Fibroblast of skin of right biceps (primary cell): ENCODE measurements at places on chromosomes 3 and 15.

DNA sequence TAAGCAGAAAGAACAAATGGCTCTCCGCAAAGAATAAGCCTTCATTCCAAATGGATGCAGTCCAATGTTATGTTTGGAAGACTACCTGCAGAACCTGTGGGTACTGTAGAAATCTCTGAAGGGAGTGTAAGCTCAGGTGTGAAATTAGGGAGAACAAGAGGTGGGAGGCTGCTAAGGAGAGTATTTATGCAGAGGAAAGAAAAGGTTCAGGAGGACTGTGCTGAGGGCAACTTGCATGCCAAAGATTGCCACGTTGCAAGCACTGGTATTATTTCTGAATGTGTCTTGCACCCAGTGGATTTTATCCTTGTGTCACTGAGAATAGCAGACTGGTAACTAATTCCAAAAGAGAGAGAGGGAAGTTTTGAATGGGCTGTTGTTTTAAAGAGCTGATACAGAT lies 144.1 kb downstream of the ITPR1 start:
- no peak for DNase-seq

DNA sequence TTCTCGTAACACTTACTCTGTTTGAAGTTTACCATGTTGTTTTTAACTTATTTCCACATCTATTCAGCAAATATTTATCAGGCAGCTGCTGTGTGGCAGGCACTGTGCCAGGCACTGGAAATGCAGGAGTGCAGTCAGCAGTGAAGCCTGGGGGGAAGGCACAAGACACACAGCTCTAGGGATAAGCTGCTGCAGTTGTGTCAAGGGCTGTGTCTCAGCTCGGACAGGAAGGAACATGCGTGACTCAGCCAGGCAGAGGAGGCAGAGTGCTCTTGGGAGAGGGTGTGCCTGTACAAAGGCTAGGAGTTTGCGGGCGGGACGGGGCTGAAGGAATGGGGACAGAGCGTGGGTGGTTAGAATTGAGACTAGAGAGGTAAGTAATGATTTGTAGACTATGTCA lies 24.7 kb downstream of the LYSMD4 start:
- DNase-seq, result peak; percentile 77

DNA sequence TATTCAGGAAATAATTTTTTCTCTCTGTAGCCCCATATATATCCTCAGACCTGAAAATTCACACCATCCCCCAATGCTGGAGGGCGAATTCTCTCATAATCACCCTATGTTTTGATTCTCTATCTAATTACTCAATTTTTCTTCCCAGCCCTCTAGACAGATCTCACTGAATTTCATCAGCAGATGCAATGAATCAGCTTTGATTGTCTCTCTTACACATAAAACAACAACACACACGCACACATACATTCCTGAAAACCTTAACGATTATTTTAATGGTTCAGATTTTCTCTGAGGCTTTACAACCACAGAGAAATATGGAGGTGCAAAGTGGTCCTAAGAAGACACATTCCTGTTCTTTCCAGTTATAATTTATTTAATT lies 11.1 kb downstream of the RBMS3 start:
- DNase-seq, result peak; percentile 30

DNA sequence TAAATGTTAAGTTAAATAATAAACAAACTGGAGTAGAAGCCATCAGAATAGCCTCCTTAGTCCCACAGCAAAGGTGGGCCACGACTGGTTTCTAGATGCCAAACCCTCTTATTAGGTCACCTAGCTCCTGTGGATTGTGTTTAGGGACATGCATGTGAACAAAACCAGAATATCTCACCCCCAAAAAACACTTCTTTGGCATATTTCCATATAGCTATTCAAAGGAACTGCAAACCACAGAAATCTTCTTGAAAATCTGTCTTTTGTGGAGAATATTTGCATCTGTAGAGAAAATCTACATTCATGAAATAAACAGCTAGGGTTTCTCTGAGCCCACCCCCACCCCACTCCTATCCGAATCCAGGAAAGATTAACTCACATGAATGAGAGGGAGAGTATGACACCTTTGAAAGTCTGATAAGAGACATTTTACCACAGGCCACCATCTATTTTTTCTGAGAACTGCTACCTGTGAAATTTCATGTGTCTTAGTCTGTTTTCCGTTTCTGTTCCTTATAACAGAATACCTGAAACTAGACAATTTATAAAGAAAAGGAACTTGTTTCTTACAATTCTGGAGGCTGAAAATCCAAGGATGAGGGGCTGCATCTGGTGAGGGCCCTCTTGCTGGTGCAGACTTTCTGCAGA lies 159.4 kb downstream of the NEK10 start:
- no peak for DNase-seq

DNA sequence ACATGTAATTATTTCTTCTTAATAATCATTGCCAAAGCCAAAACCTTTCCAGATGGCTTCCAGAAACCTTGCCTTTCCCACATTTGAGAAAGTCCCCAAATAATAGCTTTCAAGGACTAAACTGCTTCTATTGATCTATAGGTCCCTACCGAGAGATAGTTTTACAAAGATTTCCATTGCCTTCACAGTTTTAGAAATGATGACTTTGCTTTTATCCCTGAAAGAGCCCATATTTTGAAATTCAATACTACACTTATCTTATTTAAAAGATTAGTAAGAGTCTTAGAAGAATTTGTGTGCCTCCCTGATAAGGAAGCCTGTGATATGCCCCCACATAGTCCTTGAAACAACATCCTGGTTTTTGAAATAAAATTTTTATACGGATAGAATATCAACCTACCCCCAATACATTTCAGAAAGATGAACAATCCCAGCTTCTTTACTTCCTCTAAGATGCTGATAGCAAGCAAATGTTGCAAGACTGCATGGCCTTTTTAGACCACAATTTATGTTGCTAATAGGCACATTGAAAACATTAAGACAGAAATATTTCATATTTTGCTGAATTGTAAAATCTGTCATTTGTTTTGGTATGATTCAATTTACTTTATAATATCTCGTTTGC lies 146.3 kb downstream of the TMCO5A start:
- no peak for DNase-seq

DNA sequence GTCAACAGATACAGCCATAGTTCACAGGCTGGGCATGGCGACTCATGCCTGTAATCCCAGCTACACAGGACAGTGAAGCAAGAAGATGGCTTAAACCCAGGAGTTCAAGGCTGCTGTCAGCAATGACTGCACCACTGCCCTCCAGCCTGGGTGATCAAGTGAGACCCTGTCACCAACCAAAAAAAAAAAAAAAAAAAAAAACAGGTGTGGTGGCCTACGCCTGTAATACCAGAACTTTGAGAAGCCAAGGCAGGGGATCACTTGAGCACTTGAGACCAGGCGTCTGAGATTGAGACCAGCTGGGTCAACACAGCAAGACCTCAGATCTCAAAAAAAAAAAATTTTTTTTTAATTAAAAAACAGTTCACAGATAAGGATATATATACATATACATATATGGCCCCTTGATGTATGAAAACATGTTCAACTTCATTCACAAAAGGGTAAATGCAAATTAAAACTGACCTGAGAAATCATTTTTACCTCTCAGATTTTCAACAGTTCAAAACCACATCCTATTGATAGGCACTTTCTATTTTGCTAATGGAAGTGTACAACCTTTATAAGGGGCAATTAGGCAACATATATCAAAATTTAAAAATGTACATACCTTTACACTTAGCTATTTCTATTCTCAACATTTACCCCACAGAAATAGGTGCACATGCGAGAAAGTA lies 51.1 kb downstream of the OSBPL10 start:
- DNase-seq, result no peak

DNA sequence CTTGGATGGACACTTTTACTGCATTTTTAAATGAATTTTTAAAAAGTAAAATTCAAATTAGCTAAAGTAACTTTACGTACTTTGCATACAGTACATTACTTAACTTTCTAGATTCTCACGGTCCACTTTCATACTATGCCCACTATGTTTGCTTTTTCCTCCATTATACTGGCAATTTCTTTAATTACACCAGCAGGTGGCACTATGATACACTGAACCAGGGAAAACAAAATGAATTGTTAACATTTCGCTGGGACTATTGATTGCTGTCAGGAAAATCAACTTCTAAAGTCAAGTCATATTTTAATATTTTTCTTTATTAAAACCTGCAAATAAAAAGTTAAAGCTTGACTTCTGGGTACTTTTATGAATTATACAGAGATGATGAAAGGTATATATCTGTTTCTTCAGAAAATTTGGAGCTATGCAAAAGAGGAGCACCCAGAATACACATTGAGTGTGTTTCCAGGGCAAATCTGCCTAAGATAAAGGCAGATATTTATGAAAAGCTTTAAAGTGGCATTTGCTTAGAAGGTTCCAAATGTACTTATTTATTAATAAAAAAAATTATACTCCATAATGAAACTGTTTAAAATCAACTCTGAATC lies 21.8 kb upstream of the POU1F1 start:
- peak; percentile 43 for DNase-seq
